ENCODE measurements at places on chromosomes 16 and 17.

- peak; percentile 56 for DNase-seq
Observed at GRCh38 chr16:52318302-52319009, 228.5 kb downstream of the TOX3 start.

- peak; percentile 44 for DNase-seq
Observed at GRCh38 chr17:72733619-72734282, 358.7 kb downstream of the SLC39A11 start.

- no peak for DNase-seq
Observed at GRCh38 chr17:56939869-56940484, 20.9 kb downstream of the COIL start.

- DNase-seq = no peak
Observed at GRCh38 chr17:36683387-36683786, 82.0 kb downstream of the MRM1 start.

DNA sequence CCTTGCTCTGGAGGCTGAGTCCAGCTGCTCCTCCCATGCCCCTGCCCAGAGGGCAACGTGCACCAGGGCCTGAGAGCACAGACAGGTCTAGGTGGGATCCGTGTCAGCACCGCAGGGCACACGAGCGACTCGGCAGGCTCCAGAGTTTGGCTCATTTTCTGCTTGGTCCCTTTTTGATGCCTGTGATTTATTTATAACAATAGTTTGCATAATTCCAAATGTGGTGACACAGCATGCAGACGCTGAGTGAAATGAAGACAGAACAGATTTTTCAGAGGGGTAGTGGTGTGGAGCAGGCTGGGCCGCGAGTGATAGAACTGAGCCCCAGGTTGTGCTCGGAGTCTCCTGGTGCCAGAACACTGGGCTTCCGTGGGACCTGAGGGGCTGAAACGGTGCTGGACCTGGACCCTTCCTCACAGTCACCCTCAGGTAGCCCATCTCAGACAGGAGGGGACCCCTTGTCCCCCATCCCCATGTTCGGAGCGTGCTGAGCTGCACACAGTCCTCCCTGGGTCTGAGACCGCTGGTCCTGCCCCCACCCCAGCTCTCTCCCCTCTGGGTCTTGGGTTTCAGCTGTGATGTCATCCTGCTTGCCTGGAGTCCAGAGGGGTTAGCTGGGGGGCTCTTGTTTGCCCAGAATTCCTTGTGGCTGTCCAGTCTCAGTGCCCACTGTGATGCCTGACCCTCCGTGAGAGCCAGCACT, 95.9 kb downstream of the METRNL start:
- DNase-seq = peak; percentile 53
